HFFc6 (cell line): ENCODE measurements at places on chromosomes 2 and 18.
A peak's percentile ranks its signal among the peaks of the same experiment; 100 is the strongest.

DNA sequence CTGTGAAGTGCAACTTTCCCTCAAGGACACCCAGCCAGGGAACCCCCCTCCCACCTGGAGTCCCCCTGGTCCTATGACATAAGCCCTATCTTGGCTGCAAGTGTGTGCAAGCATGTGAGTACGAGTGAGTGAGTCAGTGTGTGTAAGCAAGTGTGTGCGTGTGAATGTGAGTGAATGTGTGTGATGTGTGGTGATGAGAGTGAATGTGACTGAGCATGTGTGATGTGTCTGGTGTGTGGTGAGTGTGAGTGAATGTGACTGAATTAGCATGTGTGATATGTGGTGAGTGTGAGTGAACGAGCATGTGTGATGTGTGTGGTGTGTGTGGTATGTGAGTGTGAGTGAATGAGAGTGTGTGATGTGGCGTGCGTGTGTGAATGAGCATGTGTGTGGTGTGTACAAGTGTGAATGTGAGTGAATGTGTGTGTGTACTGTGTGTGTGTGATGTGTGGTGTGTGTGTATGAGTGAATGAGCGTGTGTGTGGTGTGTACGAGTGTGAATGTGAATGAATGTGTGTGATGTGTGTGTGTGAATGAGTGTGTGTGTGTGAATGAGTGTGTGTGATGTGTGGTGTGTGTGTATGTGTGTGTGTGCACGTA lies 68.8 kb upstream of the SMAD7 start:
- no peak for DNase-seq

DNA sequence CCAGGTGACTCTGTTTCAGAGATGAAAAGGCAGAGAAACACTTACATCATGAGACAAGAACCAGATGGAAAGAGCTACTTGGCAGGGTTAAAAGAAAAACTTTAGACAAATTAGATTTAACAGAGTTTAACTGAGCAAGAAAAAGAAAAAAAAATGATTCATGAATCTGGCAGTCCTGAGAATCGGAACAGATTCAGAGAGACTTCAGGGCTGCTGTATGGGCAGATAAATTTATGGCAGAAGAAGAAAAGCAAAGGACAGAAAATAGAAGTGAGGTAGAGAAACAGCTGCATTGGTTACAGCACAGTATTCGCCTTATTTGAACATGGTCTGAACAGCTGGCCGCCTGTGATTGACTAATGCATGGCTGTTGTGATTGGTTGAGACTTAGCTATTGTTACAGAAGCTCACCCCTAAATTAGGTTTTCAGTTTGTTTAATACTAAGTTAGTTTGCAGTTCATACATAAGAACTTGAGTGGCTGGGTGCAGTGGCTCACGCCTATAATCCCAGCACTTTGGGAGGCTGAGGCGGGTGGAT lies 43.0 kb upstream of the RHOB start:
- no peak for DNase-seq

- no peak for DNase-seq
Observed at GRCh38 chr2:31654241-31654640, 73.5 kb upstream of the SRD5A2 start.

DNA sequence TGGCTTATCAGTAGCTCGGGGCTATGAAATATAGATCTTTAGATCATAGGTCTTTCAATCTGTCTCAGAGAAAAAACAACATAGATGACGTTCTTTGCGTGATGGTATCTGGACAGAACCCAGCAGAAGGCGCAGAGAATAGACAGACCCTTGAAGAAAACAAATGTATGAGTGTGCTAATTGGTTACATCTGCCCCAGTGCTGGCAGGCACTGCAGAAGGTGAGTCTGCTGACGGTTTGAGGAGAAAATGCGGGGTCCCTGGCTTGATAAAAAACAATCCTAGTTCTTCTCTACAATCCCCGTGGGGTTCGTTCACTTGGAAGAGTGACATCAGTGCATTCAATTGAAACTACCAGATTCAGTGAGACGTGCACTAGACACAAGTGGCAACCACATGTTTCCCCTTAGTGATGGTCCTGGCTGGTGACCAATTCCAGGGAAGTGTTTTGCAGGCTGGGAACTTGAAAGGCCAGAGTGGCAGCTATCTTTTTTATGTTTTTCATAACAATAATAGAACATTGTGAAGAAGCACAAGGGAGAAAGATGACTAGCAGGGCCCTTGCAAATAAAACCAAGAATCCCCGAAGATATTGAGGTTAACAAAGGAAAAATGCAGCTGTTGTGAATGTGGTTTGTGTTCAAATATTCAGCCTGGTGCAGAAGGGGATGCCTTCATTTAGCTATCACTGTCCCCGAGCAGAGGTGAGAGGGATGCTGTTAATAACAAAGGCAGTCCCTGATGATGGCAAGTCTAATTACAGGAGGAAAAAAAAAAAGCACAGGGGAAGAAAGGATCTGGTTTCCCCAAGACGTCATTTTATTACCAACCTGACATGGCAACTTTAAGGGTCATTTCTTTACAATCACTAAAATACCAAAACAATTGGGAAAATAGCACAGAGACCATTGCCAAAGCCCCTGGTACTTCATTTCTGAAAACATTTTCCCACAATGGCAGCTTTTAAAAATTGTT lies 337.6 kb upstream of the FIGN start:
- no peak for DNase-seq

GRCh38 chr2:189679226-189679625 lies 4.8 kb downstream of the ANKAR start:
- DNase-seq: no peak

DNA sequence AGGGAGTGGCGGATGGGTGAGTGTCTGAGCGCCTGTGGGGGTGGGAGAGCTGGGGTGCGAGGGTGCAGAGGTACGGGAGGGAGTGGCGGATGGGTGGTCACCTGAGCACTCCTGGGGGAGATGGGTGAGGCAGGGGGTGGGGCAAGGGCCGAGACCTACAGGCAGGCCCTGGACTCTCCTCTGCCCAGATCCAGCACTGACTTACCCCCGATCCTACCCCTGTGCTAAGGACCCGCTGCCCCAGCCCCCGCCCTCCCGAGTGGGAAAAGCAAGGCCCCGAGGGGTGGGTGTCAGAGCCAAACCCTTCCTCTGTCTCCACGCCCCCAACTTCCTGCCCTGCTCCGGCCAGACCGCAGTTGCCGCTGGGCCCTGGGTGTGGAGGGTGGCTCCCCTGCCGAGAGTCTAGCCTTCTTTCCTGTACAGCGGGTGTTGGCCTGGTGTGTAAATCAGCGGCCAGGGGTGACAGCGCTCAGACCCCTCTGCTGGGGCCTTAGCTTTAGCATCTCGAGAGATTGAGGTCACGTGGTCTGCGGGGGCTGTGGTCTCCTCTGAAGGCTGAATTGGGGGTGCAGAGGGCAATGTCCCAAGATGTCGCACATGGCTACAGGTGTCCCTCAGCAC lies 12.5 kb downstream of the BOK start:
- DNase-seq: no peak

DNA sequence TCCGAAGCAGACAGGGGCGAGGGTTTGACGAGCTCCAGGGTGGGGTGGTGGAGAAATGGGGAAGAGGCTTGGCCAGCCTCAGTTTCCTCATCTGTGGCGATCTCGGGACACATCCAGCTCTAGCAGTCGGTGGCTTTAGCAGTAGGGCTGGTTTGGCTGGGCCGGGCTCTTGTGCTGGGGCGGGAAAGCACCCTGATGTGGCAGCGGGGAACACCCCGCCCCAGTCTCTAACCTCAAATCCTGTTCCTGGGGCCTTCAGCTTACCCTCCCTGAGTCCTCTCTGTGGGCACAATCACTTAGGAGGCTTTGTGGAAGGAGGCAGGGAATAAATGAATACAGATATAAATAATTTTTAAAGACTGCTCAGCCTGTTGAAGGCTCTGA lies 26.5 kb upstream of the MCFD2 start:
- DNase-seq: no peak

DNA sequence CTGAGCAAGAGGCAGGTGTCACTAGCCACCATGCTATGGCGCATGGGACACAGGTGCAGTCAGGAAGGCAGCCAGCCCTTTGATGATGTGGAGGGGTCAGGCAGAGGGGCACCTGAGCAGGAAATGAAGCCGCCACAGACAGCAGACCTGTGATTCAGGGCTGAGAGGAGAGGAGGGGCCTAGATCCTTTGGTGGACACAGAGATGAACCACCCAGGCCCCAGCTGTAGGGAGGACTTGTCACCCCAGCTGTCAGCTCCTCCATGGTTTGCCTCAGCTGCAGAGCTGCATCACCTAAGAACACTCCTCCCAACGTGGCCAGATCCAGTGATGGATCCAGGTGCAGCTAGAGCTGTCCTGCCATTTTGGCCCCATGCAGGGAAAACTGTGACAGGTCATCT lies 11.6 kb downstream of the ASB18 start:
- DNase-seq: no peak

DNA sequence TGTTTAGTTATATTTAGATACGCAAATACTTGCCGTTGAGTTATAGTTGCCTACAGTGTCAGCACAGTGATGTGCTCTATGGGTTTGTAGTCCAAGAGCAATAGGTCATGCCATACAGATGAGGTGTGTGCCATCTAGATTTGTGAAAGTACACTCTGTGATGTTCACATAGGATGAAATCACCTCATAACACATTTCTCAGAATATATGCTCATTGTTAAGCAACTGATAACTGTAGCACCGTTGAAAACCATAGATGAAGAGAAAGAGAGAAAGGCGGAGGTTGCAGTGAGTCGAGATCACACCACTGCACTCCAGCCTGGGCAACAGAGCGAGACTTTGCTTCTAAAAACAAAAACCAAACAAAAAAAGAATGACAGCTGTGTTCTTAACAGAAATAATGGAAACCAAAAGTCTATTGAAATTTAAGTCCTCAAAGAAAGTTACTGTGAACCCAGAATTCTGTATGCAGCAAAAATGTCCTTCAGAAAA lies 9.5 kb downstream of the DGKD start:
- DNase-seq: no peak

DNA sequence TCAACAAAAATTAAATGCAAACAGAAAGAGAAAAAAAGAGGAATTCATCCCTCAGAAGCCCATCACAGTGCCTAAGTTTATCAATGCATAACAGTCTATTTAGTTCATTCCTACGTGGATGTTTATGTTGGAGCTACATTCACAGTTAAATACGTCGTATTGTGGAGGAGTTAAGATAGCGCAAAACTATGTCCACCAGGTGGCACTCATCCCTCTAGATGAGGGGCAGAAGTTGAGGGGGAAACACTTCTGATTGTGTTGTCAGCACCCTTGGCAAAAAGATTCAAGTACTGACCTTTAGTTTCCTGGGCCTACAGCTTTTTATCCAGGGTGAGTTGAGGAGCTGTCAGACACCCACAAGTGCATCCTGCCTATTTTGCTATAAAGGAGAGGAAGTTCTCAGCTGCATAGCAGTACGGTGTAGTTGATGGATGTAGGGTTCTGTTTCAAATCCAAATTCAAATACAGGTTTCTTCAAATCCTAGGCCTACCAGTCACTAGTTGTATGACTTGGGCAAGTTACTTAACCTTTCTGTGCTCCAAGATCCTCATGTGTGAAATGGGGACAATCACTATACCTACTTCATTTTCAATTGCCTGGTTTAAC lies 26.8 kb upstream of the MYO1B start:
- peak; percentile 27 for DNase-seq

GRCh38 chr2:217751192-217751591 lies 251.6 kb downstream of the TNS1 start:
- no peak for DNase-seq

DNA sequence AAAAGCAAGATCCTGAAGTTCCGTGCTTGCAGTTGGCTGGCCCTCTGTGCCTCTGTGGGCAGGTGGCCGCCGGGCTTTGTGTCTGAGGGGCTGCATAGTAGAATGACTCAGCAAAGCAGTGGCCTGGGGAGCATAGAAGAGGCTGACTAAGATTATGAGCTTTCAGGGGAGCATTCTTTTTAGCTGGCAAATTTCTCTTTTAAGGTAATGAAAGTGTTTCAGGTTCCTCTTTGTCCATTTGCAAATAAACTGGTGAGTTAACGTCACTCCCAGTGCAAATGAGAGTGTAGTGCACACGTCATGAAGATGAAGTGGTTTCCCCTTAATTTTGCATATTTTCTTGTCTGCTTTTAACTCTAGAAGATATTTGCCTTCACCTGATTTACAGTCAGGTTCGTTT lies 98.6 kb downstream of the BCL2L11 start:
- DNase-seq: no peak

GRCh38 chr2:231521-232185 lies 32.2 kb downstream of the SH3YL1 start:
- DNase-seq: no peak

DNA sequence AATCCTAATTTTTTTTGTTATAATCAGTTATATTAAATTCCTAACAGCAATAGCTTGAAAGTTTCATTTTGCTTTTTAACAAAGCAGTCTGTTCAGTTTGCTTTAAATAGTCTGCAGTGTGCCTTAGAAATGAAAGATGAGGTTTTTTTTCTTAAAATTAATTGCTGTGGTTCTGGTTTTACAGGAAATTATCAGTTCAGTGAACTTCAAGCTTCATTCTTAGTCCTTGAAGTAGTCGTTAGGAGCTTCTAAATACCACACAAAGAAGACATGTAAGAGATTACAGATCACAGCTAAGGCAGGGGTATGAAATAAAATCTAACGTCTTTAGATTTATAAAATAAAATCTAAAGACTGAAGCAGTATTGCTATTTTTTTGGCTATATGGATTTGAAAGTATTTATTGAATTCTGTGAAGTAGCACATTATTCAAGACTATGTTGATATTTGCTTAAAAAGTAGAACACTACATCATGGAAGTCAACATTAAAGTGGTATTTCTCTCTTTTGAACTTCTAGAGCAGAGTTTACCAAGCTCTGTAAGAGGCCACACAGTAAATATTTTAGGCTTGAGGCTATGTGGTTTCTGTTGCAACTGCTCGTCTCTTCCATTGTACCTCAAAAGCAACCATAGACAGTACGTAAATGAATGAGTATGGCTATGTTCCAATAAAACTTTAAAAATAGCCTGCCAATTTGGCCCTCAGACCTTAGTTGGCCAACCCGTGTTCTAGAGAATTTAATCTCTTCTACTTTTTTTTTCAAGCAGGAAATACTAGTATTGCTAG lies 81.5 kb upstream of the STON1 start:
- peak; percentile 87 for DNase-seq

DNA sequence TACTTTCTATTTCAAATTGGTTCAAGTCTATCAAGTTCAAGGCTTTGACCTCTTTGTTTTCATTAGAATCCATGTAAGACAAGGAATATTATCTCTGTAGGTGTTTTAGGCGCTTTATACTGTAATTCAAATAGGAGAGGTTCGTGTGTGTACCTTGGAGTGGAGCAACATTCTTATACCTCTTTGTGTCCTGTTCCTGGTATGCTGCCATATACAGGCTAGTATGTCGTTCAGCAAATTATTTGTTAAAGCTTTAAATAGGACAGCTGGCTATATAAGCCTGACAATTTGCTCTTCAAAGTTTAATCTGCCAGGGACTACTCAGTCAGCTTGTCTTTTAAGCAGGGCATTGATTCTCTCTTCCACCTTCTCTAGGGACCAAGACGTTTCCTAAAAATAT lies 31.1 kb upstream of the SPAG16 start:
- no peak for DNase-seq

GRCh38 chr2:181196401-181196800 lies 216.0 kb downstream of the UBE2E3 start:
- no peak for DNase-seq

GRCh38 chr2:63023444-63023843 lies 27.2 kb upstream of the OTX1 start:
- peak; percentile 49 for DNase-seq
